ENCODE measurements at places on chromosomes 1 and 21.

DNA sequence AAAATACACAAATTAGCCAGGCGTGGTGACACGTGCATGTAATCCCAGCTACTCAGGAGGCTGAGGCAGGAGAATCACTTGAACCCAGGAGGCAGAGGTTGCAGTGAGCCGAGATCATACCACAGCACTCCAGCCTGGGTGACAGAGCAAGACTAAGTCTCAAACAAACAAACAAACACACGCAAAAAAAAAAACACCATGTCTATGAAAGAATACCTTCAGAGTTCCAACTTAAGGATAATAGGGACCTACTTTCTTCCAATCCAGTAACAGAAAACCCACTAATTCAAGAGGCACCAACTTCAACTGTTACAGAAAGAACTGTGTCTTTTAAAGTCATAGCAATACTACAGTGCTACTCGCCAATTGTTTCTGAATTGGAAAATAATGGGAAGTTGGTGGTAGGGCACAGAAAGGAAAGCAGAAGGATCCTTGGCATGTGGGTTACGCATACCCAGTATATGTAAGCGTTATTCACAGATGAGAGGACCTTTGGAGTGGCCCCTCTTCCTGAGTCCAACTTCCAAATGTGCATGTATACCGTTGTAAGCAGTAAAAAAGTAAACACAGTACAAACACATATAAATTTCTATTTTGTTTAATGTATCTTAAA lies 87.0 kb downstream of the ACBD6 start:
- no peak for DNase-seq

- no peak for DNase-seq
Observed at GRCh38 chr21:44370786-44371410, 17.5 kb downstream of the TRPM2 start.

GRCh38 chr21:39874206-39874605 lies 7.0 kb downstream of the PCP4 start:
- DNase-seq = peak; percentile 5

GRCh38 chr21:46413365-46413696 lies 45.4 kb upstream of the DIP2A start:
- DNase-seq = no peak

- DNase-seq = no peak
Observed at GRCh38 chr21:31042080-31042464, 3.8 kb upstream of the KRTAP19-8 start.

- DNase-seq = peak; percentile 63
Observed at GRCh38 chr1:35555601-35556477, 1.4 kb downstream of the KIAA0319L start.

DNA sequence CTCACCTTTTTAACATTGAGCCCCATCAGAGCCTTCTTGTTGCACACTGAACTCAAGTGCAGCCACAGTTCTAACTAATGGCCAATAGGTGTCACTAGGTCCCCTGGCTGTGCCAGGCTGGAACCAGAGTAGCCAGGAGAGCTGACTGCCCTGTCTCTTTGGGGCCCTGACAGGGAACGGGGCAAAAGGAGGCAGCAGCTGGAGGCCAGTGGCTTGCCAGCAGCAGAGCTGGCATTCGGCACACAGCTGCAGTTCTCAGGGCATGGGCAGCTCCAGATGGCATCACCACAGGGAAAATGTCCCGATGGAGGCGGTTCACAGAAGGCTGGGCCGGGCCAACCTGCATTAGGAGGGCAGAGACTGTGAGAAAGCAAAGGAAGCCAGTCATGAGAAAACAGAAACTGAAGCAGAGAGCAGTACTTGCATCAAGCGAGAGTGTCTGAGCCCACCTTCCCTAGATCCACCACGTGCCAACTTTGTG lies 188.6 kb downstream of the FCRL5 start:
- peak; percentile 32 for DNase-seq

DNA sequence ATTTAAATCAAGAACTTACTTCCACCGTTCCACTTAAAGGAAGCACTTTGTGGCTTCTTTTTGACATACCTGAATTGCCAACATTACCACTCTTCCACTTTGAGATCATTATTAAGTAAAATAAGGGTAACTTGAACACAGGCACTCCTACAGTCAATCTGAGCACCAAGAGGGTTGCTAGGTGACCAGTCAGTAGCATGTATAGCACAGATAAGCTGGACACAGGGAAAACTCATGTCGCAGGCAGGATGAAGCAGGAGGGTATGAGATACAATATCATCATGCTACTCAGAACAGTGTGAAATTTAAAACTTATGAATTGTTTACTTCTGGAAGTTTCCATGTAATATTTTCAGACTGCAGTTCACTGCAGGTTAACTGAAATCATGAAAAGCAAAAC lies 47.0 kb upstream of the RAP1GAP start:
- DNase-seq = no peak

DNA sequence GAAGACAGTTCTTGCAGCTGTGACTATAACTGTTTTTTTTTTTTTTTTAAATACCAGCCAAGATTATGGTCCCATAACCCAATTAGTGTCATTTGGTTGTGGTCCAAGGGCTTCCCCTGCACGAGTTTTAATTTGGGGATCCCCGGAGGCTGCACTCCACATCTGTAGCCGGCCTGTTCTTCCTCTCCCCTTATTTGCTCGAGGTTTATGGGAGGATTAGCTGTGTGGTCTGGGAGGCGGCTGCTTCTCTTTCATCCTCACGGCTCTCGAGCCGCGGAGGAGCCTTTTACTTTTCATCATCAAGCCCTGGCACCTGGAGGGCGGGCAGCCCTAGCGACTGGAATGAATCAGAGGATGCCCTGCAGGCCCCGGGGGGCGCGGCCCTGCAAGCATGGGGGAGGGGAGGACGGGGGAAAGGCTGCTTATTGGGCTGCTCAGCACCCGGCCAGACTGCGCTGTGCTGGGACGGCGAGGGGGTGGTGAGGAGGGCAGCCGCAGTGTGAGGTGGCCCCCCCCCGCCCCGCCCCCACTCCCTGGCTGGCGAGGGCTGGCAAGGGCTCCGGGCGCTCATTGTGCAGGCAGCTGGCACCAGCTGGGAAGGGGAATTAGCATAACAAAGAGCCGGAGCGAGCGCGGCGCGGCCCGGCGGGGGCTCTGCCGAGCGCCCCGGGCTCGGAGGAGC lies 18.5 kb downstream of the SERTAD4 start:
- peak; percentile 30 for DNase-seq

DNA sequence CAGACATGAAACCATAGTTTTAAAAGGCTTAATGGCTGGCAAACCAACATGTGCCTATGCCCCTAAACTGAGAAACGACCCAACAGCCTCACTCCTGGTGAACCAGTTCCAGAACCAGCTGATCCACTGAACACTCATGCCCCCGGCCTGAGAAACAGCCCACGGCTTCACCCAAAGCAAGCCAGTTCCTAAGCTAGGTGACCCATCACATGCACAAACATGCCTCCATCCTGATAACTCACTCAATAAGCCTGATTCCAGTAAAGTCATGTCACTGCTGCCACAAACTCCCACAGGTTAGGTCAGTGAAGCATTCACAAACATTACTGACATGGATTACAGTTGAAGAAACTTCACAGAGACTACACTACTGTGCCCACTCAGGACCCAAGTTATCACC lies 161.6 kb downstream of the USH2A start:
- no peak for DNase-seq

- no peak for DNase-seq
Observed at GRCh38 chr1:198678901-198679329, 40.1 kb downstream of the PTPRC start.

DNA sequence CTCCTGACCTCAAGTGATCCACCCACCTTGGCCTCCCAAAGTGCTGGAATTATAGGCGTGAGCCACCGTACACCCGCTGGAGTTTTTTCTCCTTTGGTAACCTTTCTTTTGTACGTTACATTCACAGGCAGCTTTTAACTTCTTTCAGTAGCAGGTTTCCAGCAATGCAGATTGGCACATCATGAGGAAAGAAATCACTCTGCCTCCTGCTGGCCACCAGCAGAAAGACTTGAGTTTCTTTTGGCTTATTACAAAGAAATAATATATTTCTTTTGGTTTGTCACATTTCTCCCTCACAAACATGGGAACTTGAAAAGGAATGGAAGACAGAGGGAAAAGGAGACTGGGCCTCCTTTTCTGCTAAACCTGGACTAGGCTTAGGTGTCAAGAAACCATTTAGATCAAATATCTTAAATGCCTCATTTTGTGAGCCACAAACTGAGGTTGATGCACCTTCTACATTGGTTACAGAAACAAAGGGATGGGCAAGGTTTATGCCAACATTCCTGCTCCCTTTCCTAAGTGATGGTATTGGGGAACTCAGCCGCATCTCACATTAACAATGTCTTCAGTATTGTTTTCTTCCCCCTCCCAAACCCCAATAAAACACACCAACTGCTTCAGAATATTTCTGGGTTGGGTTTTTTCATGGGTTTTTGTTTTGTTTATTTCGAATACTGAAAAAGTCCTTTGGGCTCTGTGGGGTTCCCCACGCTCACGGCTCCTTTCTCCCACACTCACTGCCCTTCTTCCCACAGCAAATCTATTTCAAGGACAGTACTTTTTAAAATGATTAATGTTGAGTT lies 7.7 kb downstream of the ENSA start:
- peak; percentile 59 for DNase-seq

- peak; percentile 91 for DNase-seq
Observed at GRCh38 chr21:37435120-37435519, 68.5 kb downstream of the DYRK1A start.

DNA sequence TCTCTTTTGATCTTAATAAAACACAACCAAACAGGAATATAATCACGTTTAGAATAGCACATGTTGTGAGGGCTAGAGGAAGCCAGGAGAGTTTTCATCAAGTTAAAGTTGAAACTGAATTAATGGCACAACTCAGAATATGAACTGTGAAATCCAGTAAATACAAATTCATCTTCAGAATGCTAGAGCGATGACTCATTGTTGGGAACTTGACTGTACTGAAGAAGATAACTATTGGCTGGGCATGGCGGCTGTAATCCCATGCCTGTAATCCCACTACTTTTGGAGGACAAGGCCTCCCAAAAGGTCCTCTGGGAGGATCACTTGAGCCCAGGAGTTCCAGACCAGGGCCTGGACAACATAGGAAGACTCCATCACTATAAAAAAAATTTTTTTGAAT lies 8.8 kb downstream of the SYF2 start:
- peak; percentile 32 for DNase-seq

DNA sequence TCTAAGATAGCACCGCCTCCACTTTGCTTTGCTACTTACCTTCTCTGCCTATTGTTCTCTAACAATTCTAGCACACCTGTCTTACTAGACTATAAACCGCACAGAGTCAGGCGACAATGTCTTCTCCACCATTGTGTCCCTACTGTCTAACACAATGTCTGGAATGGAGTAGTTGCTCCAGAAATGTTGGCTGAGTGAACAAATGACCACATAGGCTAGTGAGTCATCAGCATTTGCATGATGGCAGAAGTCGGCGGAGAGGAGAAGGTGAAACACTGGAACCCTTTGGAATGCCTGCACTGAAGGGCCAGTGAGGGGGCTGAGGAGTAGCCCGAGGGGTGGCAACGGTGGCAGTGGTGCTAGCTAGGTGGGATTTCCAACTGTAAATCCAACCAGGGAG lies 14.0 kb upstream of the PABPC4 start:
- DNase-seq = no peak

DNA sequence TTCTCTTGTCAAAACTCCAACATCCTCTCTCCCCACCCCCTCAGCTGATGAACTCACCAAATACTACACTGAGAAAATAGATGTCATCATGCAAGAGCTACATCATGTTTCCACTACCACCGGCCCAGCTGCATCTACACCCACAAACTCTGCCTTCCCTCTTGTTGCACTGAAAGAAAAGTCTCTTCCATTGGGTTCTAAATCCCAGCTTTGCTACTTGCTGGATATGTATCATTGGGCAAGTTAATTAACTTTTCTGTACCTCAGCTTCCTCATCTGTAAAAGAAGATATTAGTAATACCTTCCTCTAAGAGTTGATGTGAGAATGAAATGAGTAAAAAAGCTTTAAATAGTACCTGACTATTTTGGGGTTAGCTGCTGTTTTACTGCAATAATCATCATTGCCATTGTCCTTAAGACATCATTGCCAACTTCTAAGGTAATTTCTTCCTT lies 108.6 kb downstream of the OLFML2B start:
- peak; percentile 42 for DNase-seq

- no peak for DNase-seq
Observed at GRCh38 chr1:225934711-225935110, 6.3 kb downstream of the LEFTY2 start.

DNA sequence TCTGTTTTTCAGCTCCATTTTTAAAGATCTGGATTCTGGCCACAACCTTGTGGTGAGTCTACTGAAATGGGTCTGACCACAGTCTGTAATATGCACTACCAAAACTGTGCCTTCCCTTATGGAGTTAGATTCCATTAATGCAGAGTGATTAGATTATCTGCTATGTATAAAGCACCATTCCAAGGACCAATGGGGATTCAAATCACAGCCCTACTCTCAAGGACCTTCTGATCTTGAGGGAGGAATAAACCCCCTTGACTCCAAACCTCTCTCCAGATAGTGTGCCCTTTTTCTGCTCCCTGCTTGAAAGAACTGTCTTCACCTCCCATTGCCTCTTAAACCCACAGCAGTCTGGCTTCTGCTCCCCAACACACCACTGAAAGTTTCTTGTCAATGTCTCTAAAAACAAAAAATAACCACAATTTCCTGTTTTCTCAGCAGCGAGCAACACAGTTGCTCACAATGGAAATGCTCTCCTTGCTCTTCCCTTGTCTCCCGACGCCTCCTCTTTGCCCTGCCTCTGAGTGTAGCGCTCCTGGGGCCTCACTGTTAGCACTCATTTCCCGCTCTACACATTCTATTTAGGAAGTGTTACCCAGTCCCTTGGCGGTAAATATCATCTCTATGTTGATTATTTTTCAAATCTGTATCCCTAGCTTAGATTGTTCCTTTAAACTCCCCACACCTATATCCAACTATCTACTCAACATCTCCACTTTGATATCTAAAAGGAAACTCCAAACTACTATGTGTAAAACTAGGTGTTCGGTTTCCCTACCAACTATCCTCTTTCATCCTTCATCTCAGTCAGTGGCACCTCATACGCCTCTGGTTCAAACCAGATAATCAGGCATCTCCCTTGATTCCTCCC lies 13.6 kb downstream of the PCNX2 start:
- DNase-seq = peak; percentile 67

- no peak for DNase-seq
Observed at GRCh38 chr1:238832106-238832505, 554.3 kb upstream of the CHRM3 start.

GRCh38 chr1:108551137-108551862 lies 8.6 kb upstream of the EEIG2 start:
- DNase-seq = no peak

- no peak for DNase-seq
Observed at GRCh38 chr1:86811142-86811924, 102.6 kb downstream of the SELENOF start.

DNA sequence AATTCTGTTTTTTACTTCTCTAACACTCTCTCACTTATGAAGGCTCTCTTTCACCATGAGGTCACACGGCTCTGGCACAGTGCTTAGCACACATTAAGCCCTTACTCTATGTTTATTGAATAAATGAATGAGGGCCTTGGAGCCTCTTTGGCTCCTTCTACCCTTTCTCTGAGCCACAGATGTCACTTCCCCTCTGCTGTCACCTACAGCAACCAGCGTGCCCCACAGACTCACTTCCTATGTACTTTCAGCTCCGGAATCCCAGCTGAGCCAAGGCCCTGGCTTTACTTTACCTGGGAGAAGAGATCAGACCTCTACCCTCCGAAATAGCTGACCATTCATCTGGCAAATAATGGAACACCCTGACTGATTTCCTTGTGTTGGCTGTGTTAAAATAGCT lies 53.7 kb upstream of the HMCN1 start:
- DNase-seq = no peak

GRCh38 chr21:35397781-35398180 lies 348.7 kb upstream of the RUNX1 start:
- DNase-seq = no peak

Data from fibroblast of skin of right biceps (primary cell).